ENCODE measurements at places on chromosomes 7 and 10.

DNA sequence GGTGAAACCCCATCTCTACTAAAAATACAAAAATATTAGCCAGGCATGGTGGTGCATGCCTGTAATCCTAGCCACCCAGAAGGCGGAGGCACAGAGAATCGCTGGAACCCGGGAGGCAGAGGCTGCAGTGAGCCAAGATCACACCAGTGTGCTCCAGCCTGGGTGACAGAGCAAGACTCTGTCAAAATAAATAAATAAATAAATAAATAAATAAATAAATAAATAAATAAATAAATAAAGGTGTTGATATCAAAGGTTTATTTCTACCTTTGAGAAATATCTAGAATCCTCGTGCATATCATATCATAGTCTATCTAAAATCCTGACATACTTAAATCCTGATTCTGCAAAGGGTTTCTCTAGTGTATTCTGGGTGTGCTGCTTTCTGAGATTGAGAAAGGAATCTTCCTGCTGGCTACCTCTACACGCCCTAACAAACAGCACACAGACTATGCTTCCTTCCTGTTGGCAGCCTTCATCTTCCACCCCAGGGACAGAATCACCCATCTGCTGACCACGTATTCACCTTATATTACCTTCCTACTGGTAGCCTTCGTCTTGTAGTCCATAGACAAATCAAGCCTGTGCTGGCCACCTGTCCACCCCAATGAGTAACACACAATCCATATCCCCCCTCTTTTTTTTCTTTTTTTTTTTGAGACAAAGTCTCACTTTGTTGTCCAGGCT lies 8.7 kb downstream of the ABLIM1 start:
- no peak for DNase-seq

- no peak for DNase-seq
Observed at GRCh38 chr7:90298145-90299038, 22.7 kb downstream of the FAM237B start.

DNA sequence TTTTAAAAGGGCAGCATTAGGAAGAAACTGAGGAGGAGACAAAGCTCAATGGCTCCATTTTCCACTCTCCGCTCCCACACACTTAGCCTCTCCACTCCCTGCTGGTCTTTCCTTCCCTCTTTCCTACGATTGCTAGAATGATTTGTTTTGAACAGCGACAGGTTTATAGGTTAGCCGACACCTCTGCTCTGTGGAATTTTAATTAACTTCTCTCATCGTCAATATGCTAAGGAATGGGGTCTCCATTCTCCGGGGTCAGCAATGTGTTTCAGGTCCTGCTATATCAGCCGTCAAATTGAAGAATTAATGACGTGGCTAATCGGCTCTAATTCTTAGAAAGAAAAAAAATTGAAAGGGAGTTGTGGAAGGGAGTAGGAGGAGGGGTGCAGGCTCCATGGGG lies 28.9 kb downstream of the FBXW4 start:
- DNase-seq, result no peak

DNA sequence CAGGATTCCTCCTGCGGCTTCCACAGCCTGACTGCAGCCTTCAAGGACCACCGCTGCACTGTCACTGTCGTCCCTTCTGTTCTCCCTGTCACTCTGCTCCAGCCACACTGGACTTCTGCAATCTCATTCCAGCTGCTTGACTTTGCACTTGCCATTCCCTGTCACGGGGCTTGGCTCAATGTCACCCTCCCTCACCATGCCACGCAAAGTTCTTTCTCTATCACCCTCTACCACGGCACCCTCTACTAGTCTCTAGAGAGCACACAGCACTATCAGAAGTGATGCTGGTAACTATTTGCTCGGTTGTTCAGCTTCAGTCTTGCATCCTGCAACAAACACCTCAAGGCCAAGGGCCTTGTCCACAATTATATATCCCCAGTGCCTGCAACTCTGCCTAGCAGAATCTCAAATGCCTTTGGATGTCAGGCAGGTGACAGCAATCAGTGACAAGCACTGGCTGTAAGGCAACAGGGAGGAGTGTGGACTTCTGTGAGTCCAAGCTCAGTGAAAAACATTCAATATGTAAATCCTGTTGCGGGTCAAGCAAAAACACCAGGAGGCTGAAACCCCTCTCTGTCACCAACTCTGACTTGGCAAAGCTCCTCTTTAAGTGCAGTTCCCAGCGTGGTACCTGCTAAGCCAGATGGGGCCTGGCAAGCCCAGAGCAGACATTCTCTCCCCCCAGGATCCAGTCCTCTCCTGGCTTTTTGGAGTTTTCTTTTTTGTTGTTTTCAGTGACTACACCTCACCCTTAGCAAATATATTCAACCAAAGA lies 259.9 kb downstream of the FGFR2 start:
- DNase-seq, result no peak

- no peak for DNase-seq
Observed at GRCh38 chr10:110205051-110205675, 2.2 kb upstream of the MXI1 start.

- DNase-seq, result no peak
Observed at GRCh38 chr7:42671627-42672026, 240.2 kb downstream of the C7orf25 start.

DNA sequence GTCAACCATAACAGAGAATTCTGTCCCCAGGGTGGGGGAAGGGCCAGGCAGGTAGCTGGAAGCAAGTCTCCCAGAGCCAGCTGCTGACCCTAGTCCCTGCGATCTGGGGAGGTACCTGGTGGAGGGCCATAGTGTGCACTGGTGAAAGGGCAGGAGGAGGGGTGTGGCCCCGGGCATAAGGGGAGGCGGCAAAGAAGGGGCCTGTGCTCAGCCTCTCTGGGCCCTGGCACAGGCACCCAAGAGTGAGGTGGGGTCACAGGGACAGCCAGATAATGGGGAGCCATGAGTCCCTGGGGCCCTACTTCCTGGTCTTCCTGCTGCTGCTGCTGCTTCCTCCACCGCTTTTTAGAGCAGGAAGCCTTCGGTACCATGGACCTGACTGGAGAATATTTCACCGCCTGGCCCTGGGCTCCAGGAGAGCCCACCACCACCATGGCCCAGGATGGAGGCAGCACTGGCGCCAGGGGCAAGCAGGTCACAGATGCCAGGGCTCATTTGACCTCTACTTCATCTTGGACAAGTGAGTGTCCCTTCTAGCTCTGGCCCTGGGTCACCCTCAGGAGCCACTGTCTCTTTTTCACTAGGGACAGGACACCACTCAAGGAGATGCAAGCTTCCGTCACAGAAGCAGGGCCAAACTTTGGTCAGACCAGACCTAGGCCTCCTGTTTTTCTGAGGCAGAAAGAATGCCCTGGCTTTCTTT lies at the start of gene ANTXRL:
TSS of gene ANTXRL (plus strand) at position 7 of the 703 bp plus-strand sequence. CDS start at position 273, 266 bp downstream.
- no peak for DNase-seq

GRCh38 chr7:35437619-35438275 lies 183.8 kb upstream of the TBX20 start:
- DNase-seq, result no peak

GRCh38 chr7:117273814-117274225 lies 49.0 kb downstream of the WNT2 start:
- DNase-seq, result no peak

GRCh38 chr7:152899548-152900109 lies 140.1 kb downstream of the ACTR3B start:
- no peak for DNase-seq

GRCh38 chr10:77726732-77727131 lies 89.1 kb upstream of the KCNMA1 start:
- DNase-seq, result no peak

- no peak for DNase-seq
Observed at GRCh38 chr7:133912916-133913697, 214.0 kb upstream of the LRGUK start.

Data from effector memory CD4-positive, alpha-beta T cell (primary cell).